ENCODE measurements at places on chromosomes 4 and X.

DNA sequence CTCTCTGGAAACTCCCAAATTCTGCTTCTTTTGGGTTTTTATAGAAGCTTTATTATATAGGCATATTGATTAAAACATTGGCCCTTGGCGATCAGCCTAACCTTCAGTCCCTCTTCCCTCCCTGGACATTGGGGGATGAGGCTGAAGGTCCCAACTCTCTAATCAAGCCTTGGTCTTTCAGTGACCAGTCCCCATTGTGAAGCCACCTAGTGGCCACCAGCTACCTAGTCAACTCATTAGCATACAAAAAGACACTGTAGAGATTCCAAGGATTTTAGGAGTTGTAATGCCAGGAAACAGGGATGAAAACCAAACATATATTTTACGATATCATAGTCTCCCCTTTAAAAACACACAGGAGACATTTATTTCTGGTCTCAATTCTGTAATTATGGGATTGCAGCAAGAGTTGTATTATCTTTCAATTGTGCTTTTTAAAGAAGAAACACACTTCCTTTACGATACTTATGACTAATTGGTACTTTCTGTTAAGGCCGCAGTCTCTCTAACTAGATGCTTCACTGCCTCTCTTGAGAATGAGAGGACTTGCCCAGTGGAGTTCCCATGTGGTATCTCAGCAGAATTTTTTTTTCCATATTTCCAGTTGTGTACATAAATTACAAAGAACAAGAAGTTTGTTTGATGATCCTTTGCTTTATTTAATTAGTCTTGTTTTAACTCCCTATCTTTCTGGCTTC is 58.2 kb downstream of the WDR17 start:
- no peak for DNase-seq

DNA sequence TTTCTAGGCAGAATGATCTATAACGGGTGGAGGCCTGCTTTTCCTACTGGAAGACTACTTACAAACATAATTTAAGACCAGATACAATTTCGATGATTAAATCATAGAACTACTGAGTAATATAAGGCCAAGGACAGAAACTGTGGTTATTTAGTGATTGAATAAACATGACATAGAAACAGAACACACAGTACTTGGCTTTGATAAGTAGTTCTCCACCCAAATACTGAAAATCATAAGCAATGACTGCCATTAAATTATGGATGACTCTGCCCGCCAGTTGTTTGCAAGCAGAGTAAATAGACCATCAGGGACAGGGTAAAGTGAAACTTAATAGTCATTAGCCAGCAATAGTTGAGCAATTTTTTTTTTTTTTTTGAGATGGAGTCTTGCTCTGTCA is 17.2 kb upstream of the SMIM14 start:
- no peak for DNase-seq

DNA sequence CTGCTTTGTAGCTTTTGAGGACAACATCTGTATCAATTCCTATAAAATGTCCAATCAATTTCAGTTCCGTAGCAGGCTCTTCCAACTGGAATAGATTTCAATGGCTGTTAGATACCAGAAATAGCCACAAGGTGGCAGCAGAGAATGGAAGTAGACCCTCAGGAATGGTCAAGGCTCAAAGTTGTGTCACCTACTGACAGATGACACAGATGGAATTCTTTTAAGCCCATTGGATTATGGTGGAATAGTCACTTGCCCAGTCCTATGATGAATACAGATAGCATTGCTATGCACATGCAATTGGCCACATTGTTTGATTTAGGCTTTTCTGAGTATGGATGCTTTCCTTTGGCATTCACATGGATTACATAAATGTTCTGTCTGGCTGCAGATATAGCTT is 130.4 kb upstream of the RADX start:
- peak; percentile 6 for DNase-seq

GRCh38 chr4:15756361-15756861 is 21.7 kb upstream of the CD38 start:
- DNase-seq = no peak

DNA sequence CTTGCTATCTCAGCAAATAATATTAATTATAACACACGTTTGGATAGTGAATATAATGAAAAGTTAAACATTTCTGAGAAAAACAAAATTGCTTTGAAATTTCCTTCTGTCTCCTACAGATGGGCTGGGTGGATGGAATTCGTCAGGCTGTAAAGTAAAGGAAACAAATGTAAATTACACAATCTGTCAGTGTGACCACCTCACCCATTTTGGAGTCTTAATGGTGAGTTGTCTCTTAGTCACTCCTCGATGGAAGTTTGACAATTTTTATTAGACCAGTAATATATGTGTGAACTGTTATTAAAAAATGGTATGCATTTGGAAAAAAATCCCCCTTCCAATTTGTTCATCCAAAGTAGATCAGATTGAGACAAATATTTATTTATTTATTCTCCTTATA is 92.5 kb upstream of the BRS3 start:
- DNase-seq = no peak

GRCh38 chr4:125382995-125383394 is 68.2 kb downstream of the FAT4 start:
- no peak for DNase-seq

DNA sequence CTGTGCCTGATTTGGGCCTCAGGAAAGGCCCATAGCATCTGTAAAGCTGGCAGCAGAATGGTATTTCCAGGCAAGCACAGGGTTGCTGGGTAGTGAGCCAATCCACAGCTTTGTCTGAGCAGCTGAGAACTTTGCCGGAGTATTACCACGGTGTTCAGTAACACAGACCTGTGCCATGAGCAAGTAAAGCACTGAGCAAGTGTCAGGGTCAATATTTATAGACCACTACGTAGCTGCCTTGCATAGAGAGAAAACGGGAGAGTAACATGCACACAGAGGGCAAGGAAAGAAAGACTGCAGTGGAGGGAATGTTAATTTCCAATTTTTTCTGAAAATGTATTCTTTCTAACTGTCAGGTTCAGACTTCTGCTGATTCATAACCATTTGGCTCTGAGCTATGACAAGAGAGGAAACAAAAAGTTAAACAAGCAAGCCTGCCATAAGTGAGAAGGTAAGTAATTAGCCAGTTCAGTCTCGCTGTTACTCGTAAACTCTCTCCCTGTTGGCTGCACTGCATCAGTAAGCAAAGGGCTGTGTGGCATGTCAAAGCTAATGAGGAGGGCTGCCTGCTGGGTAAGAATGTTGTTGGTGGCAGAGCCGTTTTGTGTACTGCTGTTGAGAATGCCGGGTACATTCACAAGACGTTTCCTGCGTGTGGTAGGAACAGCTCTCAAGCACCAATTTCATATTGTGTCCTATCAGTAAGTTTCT is 238.1 kb downstream of the BMPR1B start:
- DNase-seq = no peak

GRCh38 chr4:163166041-163166579 is 580 bp downstream of the NAF1 start:
- no peak for DNase-seq

- no peak for DNase-seq
Measured at GRCh38 chr4:142815834-142816233, 30.3 kb downstream of the INPP4B start.

DNA sequence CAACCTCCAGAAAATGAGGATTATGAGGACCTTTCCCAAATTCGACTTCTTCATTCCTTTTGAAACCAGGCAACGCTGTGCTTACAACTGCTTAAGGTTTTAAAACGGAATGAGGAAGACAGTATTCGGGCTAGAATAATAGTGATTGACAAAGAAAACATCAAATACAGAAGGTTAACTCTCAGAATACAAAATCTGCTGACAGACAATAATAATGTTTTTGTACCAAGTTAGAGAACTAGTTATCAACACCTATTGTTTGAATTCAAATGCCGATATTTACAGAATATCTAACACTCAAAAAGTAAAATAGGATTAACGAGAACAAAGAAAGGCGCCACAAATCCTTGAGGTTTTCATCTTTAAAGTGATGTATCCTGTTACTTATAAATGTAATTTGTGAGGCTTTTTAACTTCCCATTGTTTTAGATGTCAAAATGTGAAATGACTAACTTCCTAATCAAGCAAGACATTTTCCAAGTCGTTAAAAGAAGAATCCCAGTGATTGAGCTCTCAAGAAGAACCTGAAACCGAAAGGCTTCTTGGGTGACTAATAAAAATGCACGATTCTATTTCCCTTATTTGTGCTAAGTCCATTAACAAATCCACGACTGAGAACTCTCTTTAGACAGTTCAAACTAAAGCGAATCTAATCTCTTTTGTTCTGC is 118.3 kb downstream of the SORBS2 start:
- DNase-seq = no peak

DNA sequence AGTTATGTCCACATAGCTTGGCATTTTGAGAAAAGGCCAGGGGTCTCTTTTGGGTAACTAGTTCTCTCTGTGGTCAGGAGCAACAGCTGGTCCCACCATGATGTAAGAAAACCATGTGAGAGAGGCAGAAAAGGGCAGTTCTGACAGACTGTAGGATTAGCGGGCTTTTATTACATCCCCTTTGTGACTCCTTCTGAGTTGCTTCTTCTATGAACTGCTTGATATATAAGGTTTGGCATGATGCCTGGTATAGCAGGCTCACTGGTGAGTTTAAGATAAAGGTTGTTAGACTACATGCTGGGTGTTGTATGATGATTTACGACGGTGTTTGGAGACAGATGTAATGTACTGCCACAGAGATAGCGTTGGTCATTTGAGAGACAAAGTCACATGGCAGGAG is 2308.1 kb upstream of the AGA start:
- no peak for DNase-seq

DNA sequence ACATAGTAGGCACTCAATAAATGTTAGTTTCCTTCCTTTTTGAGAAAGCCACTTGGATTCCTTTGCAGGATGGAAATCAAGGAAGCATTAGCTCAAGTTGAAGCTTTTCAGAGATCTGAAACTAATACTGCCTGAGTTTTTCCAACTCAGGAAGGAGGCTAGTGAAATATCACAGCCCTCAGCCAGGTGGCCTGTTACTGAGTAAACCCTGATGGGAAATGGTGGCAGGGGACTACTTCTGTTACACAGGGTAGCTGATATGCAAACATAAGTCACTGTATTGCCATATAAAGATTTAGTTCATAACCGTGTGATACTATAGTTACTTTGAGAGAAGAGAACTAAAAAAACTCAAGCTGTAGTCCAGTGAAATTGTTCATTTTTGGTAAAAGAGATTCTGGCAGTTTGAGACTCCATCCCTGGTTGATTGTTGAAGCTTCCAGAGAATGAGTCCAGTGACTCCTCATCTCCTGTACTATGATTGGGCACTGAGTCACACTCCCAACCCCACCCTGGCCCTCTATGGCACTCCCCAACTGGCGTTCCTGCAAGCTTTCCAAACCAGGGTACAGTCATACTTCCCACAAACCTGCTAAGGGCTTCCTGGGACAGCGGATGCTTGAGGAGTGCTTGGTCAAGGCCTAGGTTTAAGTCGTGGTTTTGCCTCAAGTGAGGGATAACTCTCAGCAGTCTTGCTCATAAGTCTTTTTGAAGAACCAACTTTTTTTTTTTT is 81.8 kb downstream of the MID1IP1 start:
- no peak for DNase-seq

DNA sequence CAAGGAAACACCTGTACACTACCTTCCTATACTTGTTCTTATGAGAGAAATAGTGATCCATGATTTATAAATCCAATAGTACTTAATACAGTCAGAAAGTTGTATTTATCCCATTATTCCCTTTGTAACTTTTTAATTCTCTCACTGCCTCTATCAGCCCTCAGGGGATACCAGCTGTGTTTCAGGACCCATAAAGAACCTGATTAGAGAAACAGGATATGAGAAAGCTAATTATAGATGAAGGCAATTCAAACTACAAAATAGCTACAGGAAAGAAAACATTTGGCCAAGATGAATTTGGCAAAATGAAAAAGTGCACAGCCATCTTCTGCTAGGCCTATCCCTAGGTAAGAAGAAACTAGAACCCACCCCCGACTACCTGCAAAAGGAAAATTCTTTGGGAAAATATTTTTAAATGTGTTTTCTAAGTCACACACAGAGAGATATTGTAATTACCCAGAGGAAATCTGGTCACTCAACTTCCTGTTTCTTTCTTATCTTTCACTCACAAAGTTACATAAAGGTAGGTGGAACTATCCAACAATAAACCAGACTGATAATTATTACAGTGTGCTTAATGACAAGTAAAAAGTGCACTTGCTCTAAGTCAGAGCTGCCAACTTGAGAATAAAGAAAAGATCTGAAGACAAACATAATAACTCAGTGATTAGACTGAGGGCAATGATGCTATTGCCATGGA is 836.5 kb upstream of the HTR2C start:
- DNase-seq = no peak

DNA sequence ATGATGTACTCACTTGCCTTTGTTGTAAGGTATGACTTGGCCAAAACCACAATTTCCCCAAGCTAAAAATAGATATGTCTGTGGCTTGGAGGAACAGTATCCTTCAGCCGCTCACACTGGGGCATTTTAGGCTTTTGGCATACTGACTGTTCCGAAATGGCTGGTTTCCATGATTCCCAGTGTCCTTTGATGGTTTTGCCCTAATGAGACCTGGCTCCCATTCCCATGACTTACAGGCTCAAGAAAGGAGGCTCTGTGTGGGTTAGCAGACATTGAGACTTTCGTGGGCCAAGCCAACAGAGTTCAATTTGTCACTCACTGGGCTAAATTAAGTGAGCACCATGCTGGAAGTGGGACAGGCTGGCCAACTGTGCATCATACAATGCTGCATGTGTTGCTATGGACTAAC is 150.6 kb downstream of the CEP135 start:
- no peak for DNase-seq

- DNase-seq = no peak
Measured at GRCh38 chrX:9438933-9439494, 25.8 kb upstream of the TBL1X start.

- DNase-seq = no peak
Measured at GRCh38 chr4:154625971-154626370, 13.5 kb upstream of the FGG start.

DNA sequence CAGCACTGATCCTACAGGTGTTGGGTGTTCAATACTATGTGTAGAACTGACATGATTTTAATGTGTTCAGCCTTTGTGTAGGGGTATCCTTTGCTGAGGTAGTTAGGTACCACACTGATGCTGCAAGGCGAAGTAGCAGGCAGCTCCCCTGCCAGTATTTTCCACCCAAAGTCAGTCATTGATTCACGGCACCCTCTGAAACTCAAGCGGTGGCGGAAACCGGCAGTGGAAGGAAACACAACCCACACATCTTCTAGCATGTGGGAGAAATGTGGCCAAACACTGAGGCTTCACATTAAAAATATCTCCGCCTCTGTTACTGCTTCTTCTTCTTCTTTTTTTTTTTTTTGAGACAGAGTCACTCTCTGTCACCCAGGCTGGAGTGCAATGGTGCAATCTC is 126.3 kb downstream of the AASDH start:
- DNase-seq = no peak

DNA sequence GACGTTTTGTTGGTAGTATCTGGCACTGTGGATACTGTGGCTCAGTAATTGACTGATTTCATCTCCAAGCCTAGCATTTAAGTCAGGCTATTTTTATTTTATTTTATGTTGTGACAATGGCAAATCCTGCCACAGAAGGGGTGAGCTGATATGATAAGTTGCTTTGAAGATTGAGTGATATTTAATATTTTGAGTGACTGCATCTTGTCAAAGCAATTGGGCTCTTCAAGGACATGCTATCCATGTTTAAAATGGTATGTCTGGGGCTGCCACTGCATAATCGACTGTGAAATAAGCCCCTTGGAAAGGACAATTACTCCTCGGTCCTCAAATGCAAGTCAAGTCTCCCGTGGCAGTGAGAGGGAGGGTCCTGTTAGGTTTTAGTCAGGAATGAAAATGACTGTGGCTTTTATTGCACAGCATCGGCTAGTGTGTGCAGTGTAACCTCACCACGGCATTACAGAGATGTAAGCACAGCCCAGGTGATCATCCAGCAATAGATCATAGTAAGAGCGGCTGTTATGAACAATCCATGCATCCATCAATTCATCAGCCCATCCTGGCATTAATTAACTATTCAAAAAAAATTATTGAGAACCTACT is 178.2 kb downstream of the GBA3 start:
- no peak for DNase-seq

Measured in NCI-H1694 (cell line).